ENCODE measurements at places on chromosomes 3 and 15.
A peak's percentile ranks its signal among the peaks of the same experiment; 100 is the strongest.

DNA sequence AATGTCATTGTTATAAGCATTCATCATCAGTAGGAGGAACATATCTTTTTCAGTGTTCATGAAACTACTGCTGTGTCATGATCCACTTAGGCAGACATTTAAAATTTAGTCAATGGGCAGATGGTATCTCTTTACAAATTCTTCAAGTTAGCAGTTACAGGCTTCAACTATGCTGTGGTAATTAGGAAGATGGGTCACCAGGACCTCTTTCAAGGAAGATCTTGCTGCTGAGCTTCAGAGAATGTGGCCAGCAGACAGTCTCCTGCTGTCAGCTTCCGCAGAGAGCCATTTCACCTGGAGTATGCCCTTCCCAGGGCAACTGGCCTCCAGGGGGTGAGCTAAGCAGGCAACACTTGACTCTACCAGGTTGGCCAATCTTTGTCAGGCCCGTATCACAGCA lies 19.4 kb downstream of the IFT57 start:
- H3K27ac ChIP-seq, result no peak overlapping the region
- ATAC-seq, result no peak
- no peak overlapping the region for H3K4me3 ChIP-seq
- no peaks in the 10 kb centered on the region for H3K4me1 ChIP-seq

DNA sequence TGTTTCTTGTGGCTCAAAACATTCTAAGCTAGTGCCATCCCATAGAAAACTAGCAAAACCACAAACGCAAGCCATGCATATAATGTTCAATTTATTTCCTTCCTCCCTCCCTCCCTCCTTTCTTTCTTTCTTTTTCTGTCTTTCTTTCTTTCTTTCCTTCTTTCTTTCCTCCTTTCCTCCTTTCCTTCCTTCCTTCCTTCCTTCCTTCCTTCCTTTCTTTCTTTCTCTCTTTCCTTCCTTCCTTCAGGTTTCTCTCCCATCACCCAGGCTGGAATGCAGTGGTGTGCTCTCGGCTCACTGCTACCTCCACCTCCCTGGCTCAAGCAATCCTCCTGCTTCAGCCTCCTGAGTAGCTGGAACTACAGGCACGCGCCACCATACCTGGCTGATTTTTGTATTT lies 492.8 kb upstream of the PROK2 start:
- H3K27me3 ChIP-seq, result no peaks in the 10 kb centered on the region
- no peak overlapping the region for H3K4me3 ChIP-seq
- no peaks in the 10 kb centered on the region for H3K36me3 ChIP-seq
- H3K4me1 ChIP-seq, result peaks cover 53% of the 10 kb centered on the region
- H3K27ac ChIP-seq, result no peak overlapping the region

DNA sequence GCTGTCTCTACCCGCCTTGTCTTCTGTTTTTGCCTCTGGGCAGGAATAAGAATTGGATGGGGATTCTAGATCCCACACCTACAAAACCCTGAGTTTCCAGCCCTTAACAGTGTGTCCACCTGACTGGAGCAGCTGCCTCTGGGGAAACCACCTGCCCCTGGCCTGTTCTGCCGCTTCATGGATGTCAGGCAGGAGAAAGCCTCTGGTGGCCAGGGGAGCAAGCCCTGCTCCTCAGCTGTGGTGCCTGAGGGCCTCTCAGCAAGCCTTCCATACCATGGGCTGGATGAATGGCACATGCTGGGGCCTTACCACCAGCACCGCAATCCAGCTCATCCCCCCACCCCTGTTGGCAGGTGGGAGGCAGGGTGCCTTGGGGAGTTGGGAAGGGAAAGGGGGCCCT lies 5.3 kb upstream of the CPNE9 start:
- H3K27ac ChIP-seq, result no peak overlapping the region
- H3K27me3 ChIP-seq, result peaks cover 5% of the 10 kb centered on the region
- no peaks in the 10 kb centered on the region for H3K4me1 ChIP-seq
- no peak overlapping the region for H3K4me3 ChIP-seq
- ATAC-seq, result no peak

GRCh38 chr3:39350714-39351113 lies 21.2 kb downstream of the CCR8 start:
- no peak overlapping the region for H3K4me3 ChIP-seq
- no peaks in the 10 kb centered on the region for H3K27me3 ChIP-seq
- ATAC-seq, result no peak
- H3K4me1 ChIP-seq, result no peaks in the 10 kb centered on the region
- H3K36me3 ChIP-seq, result no peaks in the 10 kb centered on the region
- H3K27ac ChIP-seq, result no peak overlapping the region

DNA sequence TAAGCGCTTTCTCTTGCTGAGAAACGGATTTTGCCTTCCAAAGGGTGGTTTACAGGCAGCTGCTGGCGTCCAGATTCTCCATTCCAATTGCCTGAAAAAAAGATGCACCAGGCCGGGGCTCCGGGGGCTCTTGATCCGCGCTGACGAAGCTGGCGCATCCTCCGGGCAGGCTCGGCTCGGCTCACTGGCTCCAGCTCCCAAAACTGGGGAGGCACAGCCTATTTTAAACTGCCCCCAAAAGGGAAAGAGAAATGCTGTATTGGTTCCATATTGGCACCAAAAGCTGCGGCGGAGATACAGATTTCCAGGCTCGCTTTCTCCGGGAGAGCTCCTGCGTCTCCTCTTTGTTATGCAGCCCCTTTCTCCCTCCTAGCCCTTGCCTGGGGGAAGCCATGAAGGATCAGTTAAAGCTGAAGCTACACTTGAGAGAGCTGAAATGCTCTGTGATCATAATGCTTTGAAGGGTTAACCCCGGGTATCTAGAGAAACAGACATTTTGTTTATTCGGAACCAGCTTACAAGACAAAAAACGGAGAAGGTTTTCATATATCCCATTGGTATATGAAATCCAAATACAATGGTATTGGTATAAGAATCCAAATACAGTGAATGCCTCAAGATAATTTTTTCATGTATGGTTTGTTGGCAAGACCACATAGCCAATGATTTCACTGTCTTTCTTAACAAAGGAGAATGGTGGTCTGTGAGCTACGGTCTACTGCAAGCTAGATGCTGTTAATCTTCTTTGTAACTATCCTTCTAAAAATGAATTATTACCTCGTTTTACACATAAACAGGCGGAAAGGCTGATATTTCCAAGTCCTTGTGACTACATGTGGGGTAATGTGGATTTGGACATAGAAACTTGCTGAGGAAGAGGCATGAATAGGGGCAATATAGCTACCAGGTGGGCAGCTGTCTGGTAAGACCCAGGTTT lies 693 bp downstream of the CD200 start:
- peak; percentile 60 for ATAC-seq
- no peaks in the 10 kb centered on the region for H3K36me3 ChIP-seq
- H3K27me3 ChIP-seq, result peaks cover 5% of the 10 kb centered on the region
- peak overlapping the region; percentile 89 for H3K4me3 ChIP-seq
- H3K27ac ChIP-seq, result peak overlapping the region; percentile 90
- no peaks in the 10 kb centered on the region for H3K4me1 ChIP-seq

DNA sequence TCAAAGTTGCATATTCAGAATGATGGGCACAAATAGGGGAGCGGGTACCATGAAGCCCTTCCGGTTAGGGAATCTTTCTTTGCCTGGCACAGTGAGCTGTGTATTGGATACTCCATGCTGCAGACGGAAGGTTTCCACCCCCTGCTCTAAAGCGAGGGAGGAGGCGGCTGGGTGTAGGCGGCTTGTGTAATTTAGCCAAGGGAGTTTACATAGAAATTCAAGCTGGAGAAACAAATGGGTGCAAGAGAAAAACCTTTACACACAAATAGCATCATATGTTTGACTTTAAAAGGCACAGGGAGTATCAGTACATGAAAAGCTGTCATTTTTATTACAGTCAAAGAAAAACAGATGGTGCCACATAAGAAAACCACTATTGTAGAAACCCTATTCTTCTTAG lies 59.3 kb upstream of the ADCY5 start:
- H3K27ac ChIP-seq, result peak overlapping the region; percentile 29
- no peak for ATAC-seq
- no peak overlapping the region for H3K4me3 ChIP-seq
- no peaks in the 10 kb centered on the region for H3K27me3 ChIP-seq

GRCh38 chr3:14598143-14598569 lies 53.4 kb upstream of the CCDC174 start:
- peaks cover 90% of the 10 kb centered on the region for H3K27me3 ChIP-seq
- no peaks in the 10 kb centered on the region for H3K36me3 ChIP-seq
- no peak overlapping the region for H3K4me3 ChIP-seq
- H3K27ac ChIP-seq, result no peak overlapping the region

DNA sequence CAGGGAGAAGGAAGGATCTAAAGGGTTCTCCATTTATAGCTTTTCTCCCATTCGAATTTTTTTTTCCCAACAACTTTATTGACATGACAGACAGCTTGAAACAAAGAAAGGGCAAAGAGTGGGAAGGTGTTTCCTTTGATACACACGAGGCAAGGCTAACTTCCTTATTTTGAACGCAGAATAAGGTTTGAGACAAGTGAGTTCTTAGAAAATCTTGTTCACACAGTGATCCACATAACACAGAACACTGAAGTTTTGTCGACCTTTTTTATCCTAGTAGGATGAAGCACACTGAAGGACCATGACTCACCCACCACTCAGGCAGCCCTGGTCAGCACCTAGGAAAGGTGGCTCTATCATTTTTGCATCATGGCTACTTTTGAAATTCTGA lies 425.8 kb upstream of the MDFIC2 start:
- H3K36me3 ChIP-seq, result no peaks in the 10 kb centered on the region
- H3K27ac ChIP-seq, result no peak overlapping the region
- no peak overlapping the region for H3K4me3 ChIP-seq
- no peaks in the 10 kb centered on the region for H3K27me3 ChIP-seq
- no peaks in the 10 kb centered on the region for H3K4me1 ChIP-seq

GRCh38 chr15:71080166-71080565 lies 35.1 kb upstream of the THSD4 start:
- H3K27ac ChIP-seq, result no peak overlapping the region
- H3K4me1 ChIP-seq, result no peaks in the 10 kb centered on the region
- ATAC-seq, result no peak
- no peak overlapping the region for H3K4me3 ChIP-seq
- H3K36me3 ChIP-seq, result no peaks in the 10 kb centered on the region
- H3K27me3 ChIP-seq, result no peaks in the 10 kb centered on the region

- H3K27ac ChIP-seq, result peak overlapping the region; percentile 48
- no peak overlapping the region for H3K4me3 ChIP-seq
- no peaks in the 10 kb centered on the region for H3K27me3 ChIP-seq
- H3K4me1 ChIP-seq, result peaks cover 34% of the 10 kb centered on the region
- ATAC-seq, result no peak
- H3K36me3 ChIP-seq, result no peaks in the 10 kb centered on the region
Measured at GRCh38 chr3:151550642-151551041, 89.8 kb upstream of the IGSF10 start.

DNA sequence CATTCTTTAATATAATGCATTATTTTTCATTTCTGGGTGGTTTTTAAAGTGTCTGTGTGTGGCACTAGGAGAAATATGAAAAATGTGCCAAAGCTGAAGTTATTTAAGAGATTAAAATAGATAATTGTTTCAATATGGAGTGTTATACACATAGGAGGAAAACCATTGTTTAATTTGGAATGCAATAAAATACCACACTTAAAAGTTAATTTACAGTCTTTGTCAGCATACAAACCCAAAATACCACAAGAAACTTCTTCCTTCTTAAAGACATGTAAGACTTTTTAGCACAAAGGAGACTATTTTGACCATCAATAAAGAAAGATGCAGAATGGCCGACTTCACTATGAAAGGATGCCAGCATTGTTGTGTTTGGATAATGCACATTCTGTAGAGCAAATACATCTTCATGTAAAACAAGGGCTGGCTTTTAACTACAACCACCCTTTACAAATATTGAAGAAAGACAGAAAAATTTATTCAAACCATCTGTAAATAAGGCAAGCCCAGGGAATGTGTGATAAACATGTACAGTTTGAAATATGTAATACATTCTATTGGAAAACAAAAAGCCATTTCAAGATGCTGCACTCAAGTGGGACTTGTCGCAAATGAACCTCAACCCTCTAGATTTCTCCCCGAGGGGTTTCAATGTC lies 1146.6 kb downstream of the ROBO1 start:
- no peaks in the 10 kb centered on the region for H3K27me3 ChIP-seq
- H3K4me1 ChIP-seq, result no peaks in the 10 kb centered on the region
- peaks cover 13% of the 10 kb centered on the region for H3K36me3 ChIP-seq
- no peak for ATAC-seq
- no peak overlapping the region for H3K4me3 ChIP-seq
- no peak overlapping the region for H3K27ac ChIP-seq

GRCh38 chr3:10581251-10581650 lies 75.9 kb upstream of the ATP2B2 start:
- no peak overlapping the region for H3K27ac ChIP-seq
- peaks cover 40% of the 10 kb centered on the region for H3K27me3 ChIP-seq
- no peak overlapping the region for H3K4me3 ChIP-seq
- no peak for ATAC-seq
- H3K36me3 ChIP-seq, result no peaks in the 10 kb centered on the region

DNA sequence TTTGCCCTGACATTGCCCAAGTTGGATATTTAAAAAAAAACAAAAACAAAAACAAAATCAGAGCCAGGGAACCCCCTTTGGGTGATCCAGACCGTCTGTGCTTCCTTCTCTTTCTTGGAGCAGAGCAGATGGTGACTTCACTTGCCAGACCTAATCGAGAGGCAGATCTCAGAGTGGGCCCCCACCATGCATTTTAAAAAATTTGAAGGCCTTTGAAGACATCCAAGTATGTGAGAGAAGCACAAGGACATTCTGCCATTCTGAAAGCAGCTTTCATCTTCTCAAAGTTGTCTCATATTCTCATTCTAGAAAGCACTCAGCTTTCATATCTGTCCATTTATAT lies 93.3 kb downstream of the SV2B start:
- no peaks in the 10 kb centered on the region for H3K36me3 ChIP-seq
- no peak overlapping the region for H3K27ac ChIP-seq
- ATAC-seq, result no peak
- no peaks in the 10 kb centered on the region for H3K4me1 ChIP-seq
- H3K4me3 ChIP-seq, result no peak overlapping the region

DNA sequence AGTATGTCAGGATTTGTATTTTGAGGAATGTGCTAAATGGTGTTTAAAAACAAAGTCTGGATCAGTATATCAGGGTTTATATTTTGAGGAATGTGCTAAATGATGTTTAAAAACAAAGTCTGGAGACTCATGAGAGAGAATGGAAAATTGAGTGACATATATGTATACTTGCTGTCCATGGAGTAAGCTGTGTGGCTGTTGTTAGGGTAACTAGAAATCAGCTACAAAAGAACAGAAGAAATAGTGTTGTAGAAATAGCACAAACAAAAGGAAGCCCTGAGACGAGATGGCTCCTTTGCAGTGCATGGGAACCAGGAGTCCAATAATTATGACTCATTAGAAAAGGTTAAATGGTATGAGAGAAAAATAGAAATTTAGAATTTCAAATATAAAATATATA lies 282.7 kb upstream of the MANF start:
- H3K4me3 ChIP-seq, result no peak overlapping the region
- H3K4me1 ChIP-seq, result peaks cover 43% of the 10 kb centered on the region

DNA sequence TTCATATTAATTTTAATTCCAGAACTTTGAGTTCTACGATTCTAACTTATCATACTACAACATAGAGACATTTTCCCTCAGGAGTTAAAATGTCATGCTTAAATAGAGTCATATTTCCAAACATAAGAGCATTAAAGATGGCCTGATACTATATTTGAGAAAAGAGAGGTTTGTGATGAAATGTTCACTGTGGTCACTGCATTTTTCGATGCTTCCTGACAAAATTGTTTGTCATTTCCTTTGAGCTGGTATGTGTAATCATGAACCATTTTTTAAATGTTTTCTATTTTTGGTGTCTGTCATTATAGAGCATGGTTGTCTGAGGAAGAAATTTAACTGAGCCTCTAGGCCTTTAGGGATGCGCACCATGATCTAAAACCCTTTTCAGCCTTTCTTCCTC lies 721.4 kb upstream of the NR2F2 start:
- no peak overlapping the region for H3K4me3 ChIP-seq
- no peaks in the 10 kb centered on the region for H3K36me3 ChIP-seq
- no peak for ATAC-seq
- H3K27ac ChIP-seq, result no peak overlapping the region
- no peaks in the 10 kb centered on the region for H3K27me3 ChIP-seq

Measured in gastroesophageal sphincter (tissue), 4 donors.